Testis (tissue), 5 donors: ENCODE measurements at places on chromosomes 6 and 20. TPM values are rescaled to one million over a fixed set of nuclear protein-coding genes. Genes with fewer than 3 reads are reported as not detected.

Gene PRL
- total RNA-seq: 0.63 TPM

Gene PBOV1
- not detected for total RNA-seq

Gene PLA2G7
- total RNA-seq: 0.31 TPM

Gene PTPRA
- total RNA-seq: 68.9 TPM
